Hippocampal formation (tissue), 2 donors: ENCODE measurements at places on chromosomes 4 and X.

GRCh38 chrX:6821730-6822129 lies 286.8 kb upstream of the VCX3A start:
- no peak for DNase-seq

- no peak for DNase-seq
Measured at GRCh38 chrX:75086731-75087195, 69.3 kb downstream of the ABCB7 start.

DNA sequence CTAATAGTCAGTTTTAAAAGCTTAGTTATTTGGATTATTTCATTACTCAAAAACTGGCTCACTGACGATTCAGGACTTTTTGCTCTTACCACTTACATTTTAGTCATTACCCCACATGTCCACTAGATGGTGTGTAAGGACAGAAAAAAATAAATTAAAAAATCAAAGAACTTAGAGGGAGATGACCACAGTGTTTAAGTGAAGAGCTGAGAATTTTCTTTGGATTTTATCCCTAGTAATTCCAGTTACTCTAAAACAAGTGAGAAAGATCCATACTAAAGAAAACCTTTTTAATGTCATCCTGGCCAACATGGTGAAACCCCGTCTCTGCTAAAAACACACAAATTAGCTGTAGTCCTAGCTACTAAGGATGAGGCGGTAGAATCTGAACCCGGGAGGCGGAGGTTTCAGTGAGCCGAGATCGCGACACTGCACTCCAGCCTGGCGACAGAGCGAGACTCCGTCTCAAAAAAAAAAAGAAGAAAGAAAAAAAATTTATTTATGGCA lies 26.4 kb upstream of the TMPRSS11B start:
- DNase-seq, result peak; percentile 74

- no peak for DNase-seq
Measured at GRCh38 chrX:43898406-43899035, 16.3 kb upstream of the MAOB start.

DNA sequence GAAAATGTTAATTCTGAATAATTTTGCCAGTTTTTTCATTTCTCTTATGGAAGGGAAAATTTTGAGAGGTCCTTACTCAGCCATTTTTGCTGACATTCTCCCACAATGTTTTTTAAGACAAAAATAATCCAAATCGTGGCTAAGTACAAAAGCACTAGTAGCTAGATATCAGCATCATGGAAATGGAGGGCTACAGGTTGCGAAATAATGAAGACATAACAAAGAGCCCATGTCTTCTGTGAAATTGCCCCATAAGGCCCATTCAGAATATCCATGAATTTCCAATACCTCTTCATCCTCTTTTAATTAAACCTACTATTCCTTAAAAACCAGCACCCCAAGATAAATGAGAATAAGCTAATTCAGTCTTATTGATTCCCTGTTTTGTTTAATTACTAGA lies 107.4 kb downstream of the HNRNPD start:
- no peak for DNase-seq

- peak; percentile 1 for DNase-seq
Measured at GRCh38 chrX:63784902-63785707, at the start of gene ARHGEF9. TSS of gene ARHGEF9 (minus strand) at chrX:63785214. CDS start at chrX:63785145, 69 bp downstream.

- no peak for DNase-seq
Measured at GRCh38 chr4:114980932-114981708, 132.3 kb downstream of the NDST4 start.

DNA sequence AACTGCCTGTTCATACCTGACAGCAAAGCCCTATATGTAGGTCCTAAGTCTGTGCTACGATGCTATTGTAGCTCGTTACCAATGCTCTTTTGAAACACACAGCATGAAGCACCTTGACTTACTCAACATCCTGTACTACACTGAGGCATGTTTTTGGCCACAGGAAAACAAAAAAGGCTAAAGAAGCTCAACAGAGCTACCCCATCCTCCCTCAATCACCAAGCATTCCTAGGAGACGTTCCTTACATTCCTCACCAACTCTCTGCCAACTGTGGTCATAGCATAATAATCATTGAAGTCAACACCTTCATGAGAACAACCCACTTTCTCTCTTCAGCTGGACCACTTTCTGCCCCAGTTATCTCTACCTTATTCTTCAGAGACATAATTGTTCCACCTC lies 73.7 kb upstream of the SLC25A43 start:
- DNase-seq, result no peak

DNA sequence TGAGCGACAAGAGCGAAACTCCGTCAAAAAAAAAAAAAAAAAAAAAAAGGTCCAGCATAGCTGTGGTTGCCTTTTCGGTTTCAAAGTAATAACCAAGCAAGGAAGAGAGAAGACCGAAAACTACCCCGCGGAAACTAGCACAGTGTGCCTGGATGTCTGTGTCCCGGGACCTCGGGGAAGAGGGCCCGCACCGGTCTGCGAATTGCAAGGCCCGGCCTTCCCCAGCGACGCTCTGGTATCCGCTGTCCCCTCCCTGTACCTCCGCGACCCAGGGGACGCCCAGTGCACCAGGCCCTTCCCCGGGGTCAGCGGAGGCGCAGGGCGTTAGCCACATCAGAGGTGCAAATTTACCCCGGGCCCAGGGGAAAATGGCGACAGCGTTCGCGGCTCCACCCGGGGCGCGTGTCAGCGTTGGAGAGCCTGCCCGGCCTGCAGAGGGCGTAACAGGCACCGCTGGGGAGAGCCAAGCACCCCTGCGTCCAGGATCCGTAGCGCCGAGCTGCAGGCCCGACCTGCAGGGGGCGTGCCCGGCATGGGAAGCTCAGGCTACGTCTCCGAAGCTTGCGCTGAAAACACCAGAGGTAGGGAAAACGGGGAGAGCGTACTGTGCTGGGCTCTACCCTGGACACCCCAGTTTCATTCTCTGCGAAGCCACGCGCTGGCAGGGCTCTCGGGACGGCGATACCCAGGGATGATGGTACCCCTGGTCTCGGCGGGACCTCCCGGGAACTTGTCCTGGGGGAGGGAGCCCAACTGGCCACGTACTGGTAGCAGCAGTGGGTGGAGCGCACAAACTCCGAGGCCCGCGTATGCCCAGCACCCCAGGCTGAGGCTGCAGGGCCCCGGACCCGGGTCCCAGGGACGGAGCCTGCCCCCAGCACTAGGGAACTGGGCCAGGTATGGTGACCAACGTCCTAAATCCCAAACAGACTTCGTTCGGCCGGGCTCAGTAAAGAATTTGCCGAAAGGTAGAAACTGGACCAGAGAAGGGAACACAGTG lies 16.2 kb downstream of the NKX6-1 start:
- no peak for DNase-seq

GRCh38 chr4:25769251-25769650 lies 93.5 kb downstream of the SEL1L3 start:
- no peak for DNase-seq

- no peak for DNase-seq
Measured at GRCh38 chr4:153141238-153141637, 63.0 kb upstream of the TRIM2 start.

DNA sequence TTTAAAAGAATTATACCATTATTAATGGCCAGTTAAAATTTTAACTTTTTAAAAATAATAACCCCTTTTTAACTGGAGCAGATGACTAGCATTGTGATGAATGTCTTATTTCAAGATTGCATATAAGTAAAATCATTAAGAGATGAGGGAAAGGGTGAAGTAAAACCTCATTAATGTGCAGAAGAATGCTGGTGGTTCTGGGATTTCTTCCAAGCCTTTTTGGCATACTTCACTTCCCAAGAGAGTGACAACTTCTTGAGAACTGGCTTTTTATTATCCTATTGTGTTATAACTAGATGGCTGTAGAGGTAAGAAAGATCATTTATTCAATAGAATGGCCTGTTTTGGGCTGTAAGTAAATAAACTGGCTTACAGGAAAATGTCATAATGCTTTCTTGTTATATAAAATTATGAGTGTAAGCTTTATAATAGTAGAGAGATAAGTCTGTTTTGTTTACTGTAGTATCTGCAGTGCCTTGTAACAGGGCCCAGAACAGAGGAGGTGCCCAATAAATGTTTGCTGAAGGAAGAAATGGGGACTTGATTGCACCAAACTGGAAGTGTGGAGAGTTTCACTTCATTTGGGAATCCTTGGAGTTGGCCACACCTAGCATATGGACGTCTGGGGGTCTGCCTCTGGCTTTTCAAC lies 242.9 kb upstream of the PITX2 start:
- DNase-seq, result no peak

GRCh38 chrX:107700317-107700774 lies 72.0 kb downstream of the PRPS1 start:
- no peak for DNase-seq

- no peak for DNase-seq
Measured at GRCh38 chr4:61770456-61770855, 570.3 kb downstream of the ADGRL3 start.

DNA sequence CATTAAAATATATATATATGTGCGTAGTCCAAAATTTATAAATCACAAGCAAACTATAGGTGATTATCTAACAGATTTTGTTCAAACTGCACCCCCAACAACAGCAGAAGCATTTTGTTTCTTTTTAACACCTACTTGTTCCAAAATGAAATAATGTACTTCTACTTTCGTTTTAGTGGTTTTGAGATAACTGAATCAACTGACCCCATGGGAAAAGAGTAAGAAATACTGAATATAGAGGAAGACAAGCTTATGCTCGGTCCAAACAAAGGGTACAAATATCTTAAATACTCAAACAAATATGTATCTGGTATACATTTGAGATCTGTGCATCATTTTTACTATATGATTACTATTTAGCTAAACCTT lies 22.4 kb downstream of the MAP7D3 start:
- DNase-seq, result no peak

DNA sequence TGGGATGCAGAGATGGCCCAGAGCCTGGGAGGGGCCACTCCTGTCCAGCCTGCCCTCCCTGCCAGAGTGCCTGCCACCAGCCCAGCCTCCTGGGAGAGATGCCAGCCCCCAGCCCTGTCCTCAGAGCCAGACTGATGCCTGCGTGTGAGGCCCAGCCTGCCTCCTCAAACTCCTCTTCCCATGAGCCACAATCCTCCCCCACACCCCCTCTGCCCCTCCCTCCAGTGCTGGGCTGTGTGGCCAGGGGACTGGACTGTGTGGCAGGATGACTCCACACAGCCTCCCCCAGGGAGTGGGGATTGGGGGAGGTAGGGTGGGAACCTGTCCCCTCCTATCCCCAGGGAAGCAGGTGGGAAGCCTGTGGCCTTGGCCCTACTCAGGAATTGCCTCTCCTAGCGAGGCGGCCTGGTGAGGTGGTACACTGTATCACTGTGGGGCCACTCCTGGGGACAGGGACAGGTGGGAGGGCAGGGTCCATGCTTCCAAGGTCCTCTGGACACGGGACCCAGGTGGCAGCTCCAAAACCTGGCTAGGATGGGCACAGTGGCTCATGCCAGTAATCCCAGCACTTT lies 4.3 kb upstream of the SH3BP2 start:
- DNase-seq, result no peak

- DNase-seq, result no peak
Measured at GRCh38 chrX:30488092-30488491, 89.5 kb downstream of the TASL start.

DNA sequence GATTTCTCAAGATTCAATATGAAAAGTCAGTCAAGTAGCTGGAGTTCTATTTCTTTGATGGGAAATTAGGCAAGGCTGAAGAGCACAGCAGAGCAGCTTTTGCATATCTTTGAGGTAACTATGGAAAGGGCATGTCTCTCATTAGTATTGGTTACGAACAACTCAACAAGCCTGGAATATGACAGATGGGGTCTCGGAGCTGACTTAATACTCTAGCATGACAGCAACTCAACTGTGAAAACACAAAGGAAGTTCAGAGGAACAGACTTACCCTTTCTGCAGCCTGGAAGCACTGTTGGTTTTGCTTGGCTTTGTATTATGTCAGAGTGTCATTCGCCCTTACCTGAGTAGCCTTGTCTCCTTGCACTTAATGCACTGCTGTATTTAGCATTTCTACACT lies 79.9 kb upstream of the AADAT start:
- no peak for DNase-seq

- DNase-seq, result no peak
Measured at GRCh38 chrX:97797076-97797475, 913.4 kb downstream of the RPA4 start.

DNA sequence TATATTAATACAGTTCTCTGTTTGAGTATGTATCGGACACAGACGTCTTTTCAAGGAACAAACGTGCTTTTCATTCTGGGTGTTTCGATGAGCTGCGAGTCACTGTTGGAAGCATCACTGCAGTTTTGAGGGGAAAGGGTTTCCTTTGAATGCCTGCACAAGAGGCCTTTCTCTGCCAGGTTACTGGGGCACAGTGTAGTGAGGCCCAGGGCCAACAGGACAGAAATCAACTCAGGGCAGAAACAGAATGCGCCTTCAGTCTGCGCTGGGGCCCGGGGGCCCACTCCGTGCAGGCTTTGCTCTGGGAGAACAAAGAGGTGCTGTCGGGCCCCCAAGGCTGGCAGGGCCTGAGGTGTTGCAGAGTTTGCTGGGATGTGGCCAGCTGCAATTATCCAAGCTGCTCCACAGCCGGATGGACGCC lies 2.3 kb upstream of the PPP2R3B start:
- peak; percentile 82 for DNase-seq

GRCh38 chr4:85701861-85702321 lies 226.9 kb downstream of the ARHGAP24 start:
- no peak for DNase-seq

DNA sequence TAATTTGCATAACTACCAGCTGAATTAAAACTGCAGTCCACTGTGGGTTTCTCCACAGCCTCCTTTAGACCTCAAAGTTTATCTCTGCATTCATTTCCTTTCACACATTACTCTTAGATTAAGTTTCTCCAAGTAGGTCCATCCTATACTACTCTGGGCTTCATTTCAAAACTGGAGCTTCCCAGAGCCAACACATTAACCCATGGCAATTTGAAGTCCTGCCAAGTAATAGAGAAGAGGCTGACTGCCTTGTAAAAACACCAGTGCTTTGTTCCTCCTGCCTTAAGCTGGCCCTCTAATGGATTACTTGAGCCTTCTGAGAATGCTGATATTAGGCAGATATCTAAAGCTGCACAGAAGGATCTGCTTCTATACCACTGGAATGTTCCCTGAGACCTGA lies 997.2 kb upstream of the SLIT2 start:
- DNase-seq, result no peak

DNA sequence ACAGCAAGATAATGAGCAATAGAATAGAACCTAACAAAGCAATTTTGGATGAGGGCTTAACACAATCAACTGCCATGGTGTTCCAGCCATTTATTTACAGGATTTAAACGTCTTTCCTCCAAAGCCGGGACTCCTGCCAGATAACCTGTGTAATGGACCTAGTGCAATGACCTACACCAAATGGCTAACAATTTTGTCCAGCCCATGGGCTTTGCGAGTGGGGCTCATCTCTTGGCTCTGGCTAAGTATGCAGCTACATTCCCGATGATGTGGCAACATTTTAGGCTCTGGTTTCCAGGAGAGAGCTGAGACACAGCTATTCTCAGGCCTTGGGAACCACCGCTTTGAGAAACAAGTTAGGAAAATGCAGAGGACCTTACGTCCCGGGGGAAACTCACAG lies 822.3 kb upstream of the FTHL17 start:
- no peak for DNase-seq

DNA sequence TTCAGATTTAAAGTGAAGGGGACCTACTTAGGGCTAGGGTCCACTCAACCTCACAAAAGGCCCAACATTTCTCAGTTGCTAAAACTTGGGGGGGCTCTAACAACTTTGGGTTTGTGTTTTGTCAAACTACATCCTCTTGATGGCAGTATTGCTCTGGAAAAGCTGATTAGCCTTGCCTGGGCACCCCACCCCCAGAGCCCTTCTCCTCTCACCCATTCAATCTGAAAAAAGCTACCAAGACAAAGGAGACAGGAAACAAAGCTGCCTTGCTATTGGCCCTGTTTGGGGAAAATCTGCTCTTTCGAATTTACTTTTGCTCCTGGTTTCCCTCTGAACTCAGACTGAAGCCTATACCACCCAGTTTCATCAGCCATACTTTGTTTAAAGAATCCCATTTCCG lies 195.2 kb upstream of the STK26 start:
- DNase-seq, result no peak
